ENCODE measurements at places on chromosomes 12 and 14.

- no peak for DNase-seq
These were observed 251.4 kb upstream of the RGS6 start for GRCh38 chr14:71680736-71681387.

DNA sequence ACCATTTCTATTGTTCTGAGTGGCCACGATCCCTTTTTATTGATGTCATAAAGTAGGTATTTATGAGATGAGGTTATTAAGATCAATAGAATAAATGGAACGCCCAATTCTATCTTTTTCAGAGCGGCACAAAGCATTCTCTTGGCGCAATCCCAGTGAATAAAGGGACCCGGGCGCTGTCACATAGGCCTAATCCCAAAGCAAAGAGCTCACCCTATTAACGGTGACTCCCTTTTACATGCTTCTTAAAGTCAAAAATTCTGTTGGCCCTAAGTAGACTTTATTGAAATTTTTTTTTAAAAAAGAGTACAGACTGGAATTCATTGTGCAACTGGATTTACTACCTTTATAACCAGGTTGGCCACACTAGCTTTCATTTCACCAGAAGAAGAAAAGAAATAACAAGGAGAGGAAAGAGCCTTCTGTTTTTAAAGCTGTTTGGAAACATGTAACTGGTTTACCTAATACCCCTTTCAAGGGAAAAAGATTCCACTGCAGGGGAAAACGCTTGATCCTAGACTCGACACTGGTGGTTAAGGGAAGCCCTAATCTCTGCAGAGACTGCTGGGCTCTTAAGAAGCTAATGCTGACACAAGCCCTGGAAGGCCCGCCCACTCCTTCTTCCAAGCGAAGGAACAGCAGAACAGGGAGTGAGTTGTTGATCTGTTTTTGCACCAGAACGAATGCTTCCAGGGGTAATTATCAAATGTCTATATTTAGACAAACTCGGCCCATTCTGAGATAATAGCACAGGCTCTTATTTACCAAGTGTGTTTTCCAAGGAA lies 381.2 kb downstream of the BCL11B start:
- DNase-seq: no peak

- DNase-seq: no peak
These were observed 302.4 kb downstream of the CACNA1C start for GRCh38 chr12:2355198-2355597.

DNA sequence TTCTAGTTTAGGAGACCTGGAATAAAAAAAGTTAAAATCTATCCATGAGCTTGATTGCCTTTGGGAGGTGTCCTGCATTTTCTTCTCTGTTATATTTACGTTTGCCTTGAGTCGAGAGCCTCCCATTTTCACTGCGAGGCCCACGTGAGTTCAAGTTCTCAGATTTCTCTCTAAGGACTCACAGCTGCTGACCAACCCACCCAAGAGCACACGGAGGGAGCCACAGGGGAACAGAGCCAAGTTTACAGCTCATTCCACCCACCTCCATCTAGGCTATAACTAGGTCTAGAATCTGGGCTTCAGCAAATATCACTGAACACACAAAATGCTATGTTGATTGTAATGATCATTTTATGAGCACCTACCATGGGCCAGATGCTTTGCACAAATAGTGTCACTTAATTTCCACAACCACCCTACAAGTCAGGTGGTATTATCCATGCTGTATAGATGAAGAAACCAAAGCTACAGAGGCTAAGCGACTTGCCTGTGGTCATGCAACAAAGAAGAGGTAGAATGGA lies 16.7 kb downstream of the ALDH1L2 start:
- DNase-seq: no peak

- DNase-seq: no peak
These were observed 289.0 kb downstream of the KSR2 start for GRCh38 chr12:117679776-117680175.

- no peak for DNase-seq
These were observed 256.4 kb downstream of the SNAPC1 start for GRCh38 chr14:62018606-62019005.

GRCh38 chr14:77458249-77458950 lies 507 bp downstream of the AHSA1 start:
- DNase-seq: no peak

DNA sequence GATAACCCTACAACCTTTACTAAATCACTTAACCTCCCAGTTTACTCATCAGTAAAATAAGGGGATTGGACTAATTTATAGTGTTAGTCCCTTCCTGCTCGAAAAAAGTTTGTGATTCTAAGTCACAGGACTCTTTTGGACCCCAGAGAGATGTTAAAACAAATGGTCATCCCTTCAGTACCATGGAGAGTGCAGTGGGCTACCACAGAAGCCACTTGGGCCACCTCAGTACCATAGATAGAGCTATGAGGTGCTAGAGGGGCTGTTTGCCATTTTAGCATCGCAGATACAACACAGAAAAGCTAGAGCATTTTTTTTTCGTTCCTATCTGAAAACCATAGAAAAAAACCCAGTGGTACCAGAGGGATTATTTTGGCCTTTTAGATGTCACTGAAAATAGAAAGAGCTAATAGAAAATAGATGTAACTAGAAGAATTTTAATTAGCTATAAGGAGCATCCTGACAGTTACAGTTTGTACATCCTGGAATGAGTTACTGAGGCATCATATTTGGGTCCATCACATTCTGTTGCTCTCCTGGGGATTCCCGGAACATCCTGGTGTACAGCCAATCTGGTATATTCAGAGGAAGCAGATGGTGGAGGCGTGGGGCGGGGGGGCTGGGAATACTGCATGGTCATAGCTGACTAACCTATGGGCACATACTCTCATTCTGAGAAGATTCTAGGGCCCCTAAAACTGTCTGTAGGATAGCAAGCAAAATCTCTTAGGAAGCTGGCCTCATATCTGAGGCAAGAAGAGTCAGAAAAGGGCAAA lies 2.8 kb downstream of the ZNF219 start:
- DNase-seq: no peak

DNA sequence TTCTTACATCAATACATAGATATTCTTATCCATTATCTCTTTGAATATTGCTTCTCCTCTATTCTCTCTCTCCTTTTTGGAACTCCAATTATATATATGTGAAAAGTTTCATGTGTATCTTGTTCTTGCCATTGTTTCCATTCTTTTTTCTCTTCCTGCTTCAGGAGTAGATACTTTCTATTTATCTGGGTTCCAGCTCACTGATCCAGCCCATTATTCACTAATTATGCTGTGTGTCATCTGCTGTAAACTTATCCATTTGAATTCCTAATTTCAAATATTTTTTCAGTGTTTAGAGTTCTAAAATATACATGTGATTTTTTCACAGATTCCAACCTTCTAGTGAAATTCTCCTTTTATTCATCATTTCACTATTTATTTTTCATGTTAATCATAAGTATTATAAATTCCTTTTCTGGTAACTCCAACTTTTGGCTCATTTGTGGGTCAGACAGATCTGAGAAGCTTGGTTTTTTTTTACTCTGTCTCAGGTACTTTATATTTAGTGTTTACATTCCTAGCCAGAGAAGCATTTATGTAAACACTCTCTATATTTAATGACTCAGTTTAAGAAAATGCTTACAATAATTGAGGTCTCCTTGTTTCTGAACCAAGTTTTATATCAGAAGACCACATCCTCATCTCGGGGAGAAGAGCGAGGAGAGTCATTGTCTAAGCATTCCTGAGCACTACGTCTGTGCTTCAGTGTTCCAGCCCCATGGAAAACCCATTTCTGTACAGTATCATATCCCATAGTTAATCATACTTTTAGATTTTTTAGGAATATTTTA lies 15.9 kb upstream of the AMIGO2 start:
- no peak for DNase-seq

Data from skin of body (tissue), 3 donors.